ENCODE measurements at places on chromosomes 11 and 22.

DNA sequence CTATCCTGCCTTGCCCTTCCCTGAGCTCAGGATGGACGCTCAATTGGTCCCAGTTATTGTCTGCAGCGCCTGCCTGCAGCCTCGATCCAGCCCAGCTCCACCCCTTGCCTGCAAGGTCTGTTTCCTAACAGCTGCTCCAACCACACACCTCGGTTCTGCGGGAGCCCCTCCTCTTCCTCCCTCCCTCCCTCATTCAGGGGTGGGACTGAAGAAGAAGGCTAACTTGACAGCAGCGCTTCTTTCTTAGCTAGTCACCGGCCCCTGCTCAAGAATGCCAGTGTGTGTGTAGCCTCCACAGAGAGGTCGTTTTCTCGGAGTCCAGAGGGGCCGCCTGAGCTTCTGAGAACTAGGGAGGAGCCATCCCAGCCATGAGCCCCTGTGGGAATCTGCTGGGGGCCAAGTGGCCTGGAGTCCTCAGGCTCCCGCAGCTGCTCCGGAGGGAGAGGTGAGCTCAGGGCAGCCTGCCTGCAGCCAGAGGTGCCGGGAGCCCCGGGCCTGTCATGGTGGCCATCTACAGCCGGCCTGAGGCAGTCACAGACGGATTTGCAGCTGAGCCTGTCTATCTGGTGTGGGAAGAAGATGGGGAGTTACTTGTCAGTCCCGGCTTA, 36.1 kb downstream of the LIMK2 start:
- peak; percentile 90 for DNase-seq

DNA sequence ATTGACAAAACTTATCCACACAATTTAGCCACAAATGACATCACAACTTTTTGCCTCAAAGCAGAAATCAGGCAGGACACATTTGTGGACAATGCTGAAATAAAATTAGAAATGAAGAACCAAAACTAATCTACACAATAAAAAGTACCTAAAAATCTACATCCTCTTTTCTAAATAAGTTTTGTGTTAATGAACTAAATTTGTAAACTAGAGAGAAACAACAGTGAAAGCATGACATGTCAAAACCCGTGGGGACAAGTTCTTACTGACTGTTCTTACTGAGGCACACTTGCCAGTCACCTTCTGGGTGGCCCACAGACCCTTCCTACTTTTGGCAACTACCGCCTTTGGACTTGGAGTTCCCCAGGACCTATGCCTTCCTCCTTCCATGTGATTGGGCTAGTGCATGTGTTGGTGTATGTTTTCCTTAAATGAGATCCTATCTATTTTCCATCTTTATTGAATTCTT, 60.7 kb upstream of the MUC15 start:
- no peak for DNase-seq

DNA sequence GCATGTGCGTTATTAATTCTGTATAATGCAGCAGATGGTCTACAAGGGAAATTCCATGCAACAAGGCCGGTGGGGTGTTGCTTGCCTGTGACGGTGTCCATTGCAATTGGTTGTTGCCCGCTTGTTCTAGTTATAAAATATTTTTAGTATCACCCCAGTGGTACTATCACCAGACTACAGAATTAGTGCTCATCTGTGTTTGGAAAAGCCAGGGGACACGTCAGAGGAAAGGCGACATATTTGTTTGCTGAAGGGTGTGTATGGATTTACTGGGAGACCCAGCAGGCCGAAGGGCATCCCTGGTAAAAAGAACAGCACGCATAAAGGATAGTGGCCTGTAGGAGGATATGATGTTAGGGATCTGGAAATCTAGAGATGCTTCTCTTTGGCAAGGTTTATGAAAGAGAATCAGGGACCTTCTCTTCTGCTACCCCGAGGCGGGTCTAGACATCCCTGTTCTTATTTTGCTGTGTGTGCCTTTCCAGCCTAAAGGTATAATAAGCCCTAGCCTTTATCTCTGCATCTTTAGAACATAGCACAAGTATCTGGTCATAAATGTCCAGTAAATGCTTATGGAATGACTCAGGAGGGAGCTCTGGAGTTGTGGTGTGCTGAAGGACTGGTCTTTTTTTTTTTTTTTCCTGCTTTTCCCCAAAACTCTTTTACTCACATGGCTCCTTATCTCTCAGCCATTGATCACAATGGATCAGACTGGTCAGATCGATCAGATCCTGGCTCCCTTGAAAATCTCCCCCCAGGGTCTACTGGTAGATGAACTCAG, 90.9 kb downstream of the LDLRAD3 start:
- peak; percentile 90 for DNase-seq

DNA sequence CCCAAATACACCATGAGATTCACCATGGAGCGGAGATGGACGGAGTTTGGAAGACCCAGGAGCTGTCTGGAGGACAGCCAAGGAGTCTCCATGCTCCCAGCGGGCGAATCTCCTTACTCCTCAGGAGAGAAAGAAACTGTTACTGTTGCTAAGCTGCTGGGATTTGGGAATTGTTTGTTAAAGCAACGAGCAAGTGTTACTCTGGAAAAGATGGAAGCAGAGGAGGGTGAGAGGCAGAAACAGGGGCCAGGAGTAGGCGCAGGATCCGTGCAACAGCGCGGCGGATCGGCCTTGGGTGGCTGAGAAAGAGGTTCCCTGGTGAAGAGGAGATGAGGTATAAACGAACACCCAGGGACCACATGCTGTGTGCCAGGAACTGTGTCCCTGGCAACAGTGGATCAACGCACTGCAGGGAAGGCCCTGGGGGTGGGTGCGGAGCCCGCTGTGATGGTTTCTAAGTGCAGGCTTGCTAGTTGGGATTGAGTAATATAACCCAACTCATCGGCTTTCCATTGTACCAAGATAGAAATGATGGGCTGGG, 1436.4 kb downstream of the BRD1 start:
- DNase-seq: no peak

- DNase-seq: peak; percentile 74
These were observed 104.7 kb upstream of the BID start for GRCh38 chr22:17878941-17879340.

- peak; percentile 20 for DNase-seq
These were observed 27.9 kb downstream of the GUCY1A2 start for GRCh38 chr11:106990331-106990730.

GRCh38 chr11:67347964-67348749, 5.2 kb downstream of the POLD4 start:
- DNase-seq: no peak

DNA sequence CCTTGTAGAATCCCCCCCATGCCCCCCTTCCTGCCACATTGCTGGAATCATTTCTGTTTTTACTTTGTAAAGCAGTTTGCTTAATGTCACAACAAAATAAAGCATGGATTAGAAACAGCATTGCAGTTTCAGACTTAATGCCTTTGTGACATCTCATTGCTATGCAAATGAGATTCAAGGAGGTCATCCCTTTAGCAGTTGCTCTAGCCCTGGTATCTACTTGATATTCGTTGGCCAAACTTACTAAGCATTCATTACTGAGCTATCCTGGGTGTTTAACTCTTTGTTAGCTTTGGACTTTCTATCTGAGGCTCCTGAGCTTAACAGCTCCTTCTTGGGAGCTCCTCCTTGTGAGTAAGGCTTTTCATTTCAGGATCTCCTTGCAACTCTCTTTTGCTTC, 16.3 kb downstream of the FAT3 start:
- DNase-seq: no peak

DNA sequence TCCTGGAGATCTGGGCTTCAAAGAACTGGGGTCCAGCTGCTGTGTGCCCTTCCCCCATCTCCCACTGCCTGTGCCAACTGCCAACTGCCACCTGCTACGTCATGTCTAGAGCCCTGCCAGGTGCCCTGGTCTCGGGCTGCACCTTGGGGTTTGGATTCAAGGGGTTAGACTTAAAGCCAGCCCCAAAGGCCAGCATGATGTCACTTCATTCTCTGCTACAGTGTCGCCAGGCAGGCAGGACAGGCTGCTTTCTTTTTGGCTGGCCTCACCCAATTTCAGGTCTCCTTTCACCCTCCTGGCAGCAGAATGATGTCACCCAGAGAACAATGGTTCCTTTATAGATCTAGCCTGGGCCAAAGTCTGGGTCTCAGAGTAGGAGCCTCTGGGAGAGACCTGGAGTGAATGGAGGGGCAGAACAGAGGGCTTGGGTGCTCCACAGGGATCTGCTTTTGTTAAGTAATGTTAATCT, 79.5 kb upstream of the CRYBB3 start:
- no peak for DNase-seq

- DNase-seq: peak; percentile 48
These were observed 61.2 kb upstream of the RCN1 start for GRCh38 chr11:32029721-32030120.

Measured in fibroblast of skin of right quadriceps (primary cell).